Endothelial cell of umbilical vein (primary cell): ENCODE measurements at places on chromosomes 5 and 9.

GRCh38 chr9:5354184-5354583 lies 14.5 kb upstream of the RLN1 start:
- DNase-seq, result no peak

DNA sequence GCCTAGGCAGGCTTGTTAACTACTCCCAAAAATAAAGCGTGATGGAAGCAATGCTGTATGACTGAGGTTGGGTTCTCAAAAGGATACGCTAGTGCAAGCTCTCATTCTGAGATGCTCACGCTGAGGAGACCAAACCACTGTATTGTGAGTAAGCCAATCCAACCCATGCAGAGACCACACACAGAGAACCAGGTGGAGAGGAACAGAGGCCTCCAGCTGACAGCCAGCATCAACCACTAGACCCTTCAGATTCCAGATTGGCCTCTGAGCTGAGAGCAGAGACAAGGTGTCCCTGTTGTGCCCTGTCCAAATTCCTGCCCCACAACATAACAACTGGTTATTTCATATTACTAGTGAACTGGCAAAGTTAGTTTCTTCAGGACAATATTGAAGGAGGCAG lies 4.5 kb downstream of the TSTD2 start:
- DNase-seq, result no peak

- DNase-seq, result no peak
Observed at GRCh38 chr9:116623715-116624114, 63.4 kb upstream of the TRIM32 start.

- no peak for DNase-seq
Observed at GRCh38 chr9:93290495-93291434, 106.8 kb downstream of the WNK2 start.

GRCh38 chr5:154466147-154466546 lies 11.9 kb downstream of the HAND1 start:
- no peak for DNase-seq

- DNase-seq, result no peak
Observed at GRCh38 chr5:55894135-55894534, 43.0 kb downstream of the IL31RA start.

GRCh38 chr9:109912726-109913460 lies 132.9 kb downstream of the PALM2AKAP2 start:
- DNase-seq, result peak; percentile 66

DNA sequence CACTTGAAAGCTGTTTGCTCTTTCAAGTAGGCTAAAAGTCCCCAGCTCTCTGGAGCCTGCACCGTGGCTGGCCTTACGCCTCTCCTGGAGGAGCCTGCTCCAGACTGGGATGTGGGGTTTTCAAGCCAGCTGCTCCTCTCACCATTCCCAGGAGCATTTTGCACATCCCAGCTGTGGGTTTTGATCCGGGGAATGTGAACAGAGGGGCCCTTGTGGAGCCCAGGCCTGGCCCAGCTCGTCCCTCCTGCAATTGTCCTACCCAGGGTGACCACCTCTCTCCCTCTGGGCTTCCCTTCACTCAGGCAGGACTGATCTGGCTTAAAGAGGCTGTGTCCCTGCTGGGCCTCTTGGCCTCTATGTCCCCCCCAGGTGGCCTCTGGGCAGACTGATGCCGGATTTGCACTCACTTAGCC lies 32.5 kb upstream of the TIFAB start:
- DNase-seq, result no peak

DNA sequence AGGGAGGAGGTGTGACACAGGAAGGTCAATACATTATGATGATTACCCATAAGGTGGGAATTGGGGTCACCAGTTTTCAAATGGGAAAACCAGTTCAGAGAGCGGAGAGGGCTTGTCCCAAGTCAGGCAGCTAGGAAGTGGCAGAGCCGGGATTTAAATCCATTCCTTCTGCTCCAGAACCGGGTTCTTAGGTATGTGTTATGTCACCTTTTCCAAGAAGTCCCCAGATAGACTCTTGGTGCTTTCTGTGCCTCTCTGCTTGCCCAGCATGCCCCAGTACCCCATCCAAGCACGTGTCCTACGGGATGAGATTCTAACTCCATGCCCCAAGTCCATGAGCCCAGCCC lies 69.9 kb downstream of the LMX1B start:
- no peak for DNase-seq

DNA sequence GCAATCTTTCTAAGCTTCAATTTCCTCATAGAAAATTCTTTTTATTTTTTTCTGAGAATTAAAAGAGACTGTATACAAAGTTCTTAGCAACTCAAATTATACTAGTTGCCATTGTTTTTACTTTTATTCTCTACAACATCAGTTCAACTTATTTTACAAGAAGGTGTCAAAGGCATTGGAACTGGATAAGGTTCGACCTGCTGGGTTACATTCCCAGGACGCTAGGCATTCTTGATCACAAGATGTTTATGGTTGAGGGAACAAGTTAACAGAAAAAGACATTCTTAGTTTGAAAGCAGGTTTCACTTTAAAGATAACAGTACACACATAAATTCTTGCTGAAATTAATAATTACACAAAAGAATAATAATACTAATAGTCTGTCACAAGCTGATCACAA lies 163.5 kb upstream of the SNX2 start:
- no peak for DNase-seq

- DNase-seq, result peak; percentile 79
Observed at GRCh38 chr5:158384535-158385481, 525.9 kb upstream of the CLINT1 start.

GRCh38 chr5:11407556-11408145 lies 496.6 kb downstream of the CTNND2 start:
- DNase-seq, result no peak
